Progenitor cell of endocrine pancreas (in vitro differentiated cells): ENCODE measurements at places on chromosomes 1 and 21.

DNA sequence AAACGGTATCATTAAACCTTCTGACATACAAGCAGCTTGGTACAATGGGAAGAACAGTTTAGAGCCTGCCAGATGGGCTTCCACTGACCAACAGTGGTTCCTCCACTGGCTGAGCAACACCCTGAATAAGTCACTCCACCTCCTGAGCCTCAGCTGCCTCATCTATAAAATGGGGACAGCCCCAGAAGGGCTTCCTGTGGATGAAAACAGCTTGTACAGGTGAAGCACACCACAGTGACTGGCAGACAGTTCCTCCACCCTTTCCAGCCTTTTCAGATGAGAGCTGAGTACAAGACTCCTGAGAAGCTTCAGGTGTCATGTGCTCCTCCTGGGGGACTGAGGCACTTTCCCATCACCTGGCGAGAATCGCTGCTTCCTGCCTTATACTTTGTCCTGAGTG, 2.1 kb downstream of the CAPZB start:
- DNase-seq: no peak

DNA sequence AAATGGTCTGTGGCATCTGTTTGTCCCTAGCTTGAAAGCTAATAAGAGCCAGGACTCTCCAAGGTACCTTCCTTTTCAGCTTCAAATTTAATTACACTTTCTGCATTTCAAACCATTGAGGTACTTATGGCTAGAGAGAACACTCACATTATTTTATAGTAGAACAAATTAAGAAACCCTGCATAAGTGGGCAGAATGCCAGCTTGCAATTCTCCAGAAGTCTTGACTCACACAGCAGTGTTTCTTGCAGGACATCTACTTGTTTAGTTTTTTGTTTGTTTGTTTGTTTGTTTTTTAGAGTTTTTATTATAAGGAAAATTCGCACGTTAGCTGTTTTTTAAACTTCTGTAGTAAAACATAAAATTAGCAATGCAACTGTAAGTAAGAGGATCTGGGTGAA, 397.2 kb downstream of the NEGR1 start:
- no peak for DNase-seq

DNA sequence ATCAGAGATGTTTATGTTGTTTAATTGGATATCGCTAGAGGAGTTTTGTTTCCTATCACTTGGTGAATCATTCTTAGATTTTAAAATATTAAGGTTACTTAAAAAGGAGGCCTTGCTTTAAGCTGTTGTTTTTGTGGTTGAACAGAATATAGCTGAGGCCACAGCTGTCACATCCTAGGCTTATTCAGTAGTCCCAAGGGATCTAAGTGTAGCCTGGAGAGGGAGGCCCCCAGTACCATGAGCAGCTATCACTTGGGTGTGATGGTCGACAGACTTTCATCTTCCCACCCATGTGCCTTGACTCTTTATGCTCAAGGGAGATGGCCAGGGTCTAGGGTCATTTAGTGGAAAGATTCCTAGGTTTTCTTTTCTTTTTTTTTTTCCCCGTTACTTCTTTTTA, 278.7 kb downstream of the HHAT start:
- DNase-seq: no peak

DNA sequence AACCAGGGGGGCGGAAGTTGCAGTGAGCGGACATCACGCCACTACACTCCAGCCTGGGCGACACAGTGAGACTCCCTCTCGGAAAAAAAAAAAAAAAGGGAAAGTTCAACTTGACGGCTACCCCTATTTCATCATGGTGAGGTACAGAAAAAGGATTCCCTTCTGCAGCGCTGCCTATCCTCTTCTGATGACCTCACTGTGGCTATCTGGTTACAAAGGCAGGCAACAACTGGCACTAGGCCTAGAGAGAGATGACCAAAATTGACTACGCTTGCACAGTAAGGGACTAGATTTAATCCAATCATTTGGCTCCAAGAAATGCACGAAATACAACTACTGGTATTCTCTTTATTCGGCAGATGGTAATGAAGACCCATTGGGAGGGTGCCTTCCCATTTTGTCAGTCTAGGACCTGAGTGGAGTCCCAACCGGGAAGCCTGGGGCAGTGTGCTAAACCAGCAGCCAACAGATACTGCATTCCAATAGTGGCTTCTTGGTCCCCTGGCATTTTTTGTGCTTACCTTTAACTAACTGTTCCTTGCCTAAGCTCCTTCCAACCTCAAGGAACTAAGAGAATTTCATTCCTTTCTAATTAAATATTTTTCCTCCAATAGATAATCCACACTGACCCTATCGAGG, 36.6 kb downstream of the ITPKB start:
- DNase-seq: no peak

DNA sequence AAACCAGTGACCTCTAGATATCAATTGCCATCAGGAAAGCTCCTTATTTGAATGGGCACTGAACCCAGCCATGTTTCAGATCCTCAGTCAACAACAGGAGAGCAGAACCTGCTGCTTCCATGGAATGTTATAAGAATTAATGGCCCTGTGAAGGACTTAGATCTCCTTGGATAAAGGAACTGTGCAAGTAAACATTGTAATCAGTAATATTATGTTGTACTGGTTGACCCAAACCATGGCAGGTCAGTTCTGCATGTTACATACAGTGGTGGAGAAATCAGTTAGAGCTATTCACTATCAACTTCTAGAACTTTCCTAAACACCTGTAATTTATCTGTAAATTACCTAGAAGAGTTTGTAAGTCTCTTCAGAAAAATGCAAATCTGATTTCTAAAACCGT, 11.2 kb upstream of the CLDN8 start:
- DNase-seq: no peak

DNA sequence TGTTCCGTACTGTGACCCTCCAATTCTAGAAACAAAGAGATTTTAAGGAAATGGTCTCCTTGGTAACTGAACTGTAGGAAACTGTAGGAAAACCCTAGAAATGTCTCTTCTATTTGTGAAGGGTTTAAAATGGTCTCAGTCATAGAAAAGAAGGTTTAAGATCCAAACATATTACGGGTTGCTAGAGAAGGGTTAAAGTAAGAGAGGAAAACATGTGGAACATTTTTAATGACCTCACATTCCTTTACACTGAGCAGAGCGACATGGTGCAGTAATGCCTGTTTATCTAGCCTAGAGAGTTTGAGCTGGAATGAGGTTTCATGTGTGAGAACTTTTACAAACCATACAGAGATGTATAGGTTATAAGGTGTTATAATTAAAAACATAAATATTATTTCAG, 36.9 kb upstream of the C1orf105 start:
- DNase-seq: no peak

GRCh38 chr1:109535971-109536491, 3.6 kb upstream of the GPR61 start:
- no peak for DNase-seq

- DNase-seq: no peak
These were observed 487.3 kb downstream of the SIPA1L2 start for GRCh38 chr1:232142403-232143314.

DNA sequence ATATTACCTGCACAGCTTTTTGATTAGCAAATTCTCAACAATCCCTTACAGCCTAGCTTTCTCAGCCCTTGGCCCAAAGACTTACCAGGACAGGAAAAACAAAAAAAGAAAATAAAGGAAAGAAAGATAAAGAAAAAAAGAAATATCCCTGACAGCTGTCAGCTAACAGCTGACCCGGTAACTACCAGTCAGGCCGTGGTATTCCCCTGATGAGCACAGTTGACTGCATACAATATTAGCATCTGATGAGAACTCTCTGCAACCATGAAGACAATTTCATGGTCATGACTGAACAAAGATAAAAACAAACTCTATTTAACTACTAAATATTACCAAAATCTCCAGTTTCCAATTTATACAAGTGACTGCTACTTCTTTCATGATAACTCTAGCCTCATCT, 798.8 kb downstream of the PLA2G4A start:
- no peak for DNase-seq

DNA sequence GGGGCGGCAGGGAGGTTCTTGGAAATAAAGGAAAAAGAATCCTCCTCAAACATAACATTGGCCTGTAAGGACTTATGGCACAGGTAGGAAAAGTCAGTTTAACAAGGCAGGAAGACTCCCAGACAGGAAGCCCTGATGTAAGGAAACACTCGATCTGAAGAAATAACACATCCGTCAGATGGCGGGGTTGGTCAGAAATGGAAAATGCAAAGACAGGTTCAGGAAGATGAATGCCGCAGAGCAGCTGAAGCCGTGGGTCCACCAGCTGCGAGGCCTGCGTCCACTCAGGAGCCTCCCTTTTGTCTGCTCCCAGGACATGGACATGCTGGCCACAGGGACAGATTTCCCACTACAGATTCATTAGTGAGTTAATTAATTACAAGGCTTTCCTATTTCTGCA, 3.8 kb downstream of the RSPH1 start:
- no peak for DNase-seq

- no peak for DNase-seq
These were observed 8.9 kb upstream of the ZNF669 start for GRCh38 chr1:247113094-247113497.

GRCh38 chr1:225114354-225114990, 185.0 kb downstream of the DNAH14 start:
- DNase-seq: no peak

DNA sequence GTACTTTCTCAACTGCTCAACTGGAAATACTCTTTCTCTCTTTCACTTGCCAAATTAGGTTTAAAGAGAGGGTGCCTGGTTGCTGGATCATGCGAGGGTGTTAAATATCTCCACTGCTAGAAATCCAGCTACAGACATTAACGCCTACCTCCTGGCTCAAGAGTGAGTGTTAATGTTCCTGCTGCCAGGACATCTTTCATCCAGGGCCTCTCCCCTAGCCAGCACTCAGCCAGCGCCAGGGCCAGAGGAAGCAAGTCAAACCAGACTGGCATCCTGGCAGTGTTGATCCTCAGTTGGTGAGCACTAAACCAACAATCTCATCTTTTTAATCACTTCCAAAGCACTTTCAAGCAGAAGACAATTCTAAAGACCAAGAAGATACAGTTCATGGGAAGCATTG, 92.9 kb upstream of the BARHL2 start:
- DNase-seq: no peak

- DNase-seq: no peak
These were observed 20.7 kb downstream of the TNFRSF8 start for GRCh38 chr1:12083766-12084165.

- no peak for DNase-seq
These were observed 13.0 kb upstream of the LRP8 start for GRCh38 chr1:53340660-53341520.

DNA sequence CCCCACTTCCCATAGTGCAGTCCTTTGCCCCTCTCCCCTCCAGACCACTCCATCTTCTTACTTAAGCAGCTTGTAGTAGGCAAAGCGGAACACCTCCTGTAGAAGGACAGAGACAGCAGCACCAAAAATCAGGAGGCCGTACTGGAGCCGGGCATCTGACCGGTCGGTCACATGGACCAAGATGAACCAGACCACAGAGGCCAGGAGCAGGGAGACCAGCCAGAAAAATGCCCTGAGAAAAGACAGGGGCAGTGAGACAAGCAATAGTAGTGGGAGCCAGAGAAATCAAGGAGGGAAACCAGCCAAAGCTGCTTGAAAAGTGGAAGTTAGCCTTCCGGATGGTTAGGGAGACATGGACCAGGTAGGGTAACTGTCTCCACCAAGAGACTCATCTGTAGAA, 920 bp downstream of the APH1A start:
- no peak for DNase-seq

DNA sequence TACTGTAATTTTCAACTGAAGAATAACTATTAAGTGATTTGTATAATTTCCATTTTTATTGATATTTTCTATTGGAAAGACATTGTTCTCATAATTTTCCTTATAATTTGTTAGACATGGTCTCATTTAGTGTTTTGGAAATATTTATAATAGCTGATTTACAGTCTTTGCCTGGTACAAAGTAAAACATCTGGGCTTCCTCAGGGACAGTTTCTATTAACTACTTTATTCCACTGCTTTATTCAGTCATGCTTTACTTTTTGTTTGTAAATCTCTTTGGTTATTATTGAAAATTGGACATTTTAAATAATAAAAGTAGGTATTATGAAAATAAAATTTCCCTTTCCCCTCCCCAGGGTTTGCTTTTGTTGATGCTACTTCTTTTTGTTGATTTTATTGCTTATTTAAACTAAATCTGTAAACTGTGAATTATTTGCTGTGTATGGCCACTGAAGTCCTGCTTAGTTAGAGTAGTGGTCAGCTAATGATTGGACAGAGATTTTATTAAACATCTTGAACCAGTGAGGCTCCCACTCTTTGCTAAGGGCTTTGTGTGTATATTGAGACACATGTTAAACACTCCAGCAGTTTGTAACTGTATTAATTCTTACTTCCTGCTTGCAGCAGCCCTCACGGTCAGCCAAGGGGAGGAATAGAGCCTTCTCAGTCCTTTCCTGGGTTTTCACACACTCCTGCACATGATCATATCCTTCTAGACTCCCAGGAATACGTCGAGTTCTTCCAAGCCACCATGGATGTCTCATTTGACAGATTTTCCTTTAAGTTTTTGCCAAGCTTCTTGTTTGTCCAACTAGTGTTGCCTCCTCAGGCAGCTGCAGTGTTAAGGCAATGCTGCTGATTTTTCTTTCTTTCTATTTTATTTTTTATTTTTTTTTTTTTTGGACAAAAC, 994.6 kb upstream of the PRMT6 start:
- no peak for DNase-seq

- no peak for DNase-seq
These were observed 24.6 kb downstream of the ST7L start for GRCh38 chr1:112594208-112594876.

DNA sequence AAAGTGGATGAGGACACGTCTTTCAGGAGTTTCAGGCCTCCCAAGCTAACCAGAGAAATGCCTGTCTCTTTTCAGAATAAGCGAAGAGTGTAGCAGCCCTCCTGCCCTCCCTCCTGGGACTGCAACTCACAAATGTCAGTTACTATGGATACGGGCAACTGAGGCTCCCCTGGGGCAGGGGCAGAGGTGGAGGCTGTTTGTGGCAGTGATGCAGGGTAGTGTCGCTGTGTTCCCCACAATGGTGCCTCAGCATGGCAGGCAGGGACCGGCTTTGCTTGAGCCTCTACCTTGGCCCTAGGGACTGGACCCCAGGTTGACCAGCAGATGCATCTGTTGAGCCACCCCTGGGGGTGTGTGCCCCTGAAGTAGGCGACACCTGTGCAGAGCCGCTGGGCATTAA, 10.2 kb downstream of the NFASC start:
- DNase-seq: no peak

- DNase-seq: no peak
These were observed at the start of gene LCK for GRCh38 chr1:32250893-32251716. TSS of gene LCK (plus strand) at chr1:32251265. CDS start at chr1:32274330, 23,065 bp downstream.
